H54 (cell line): ENCODE measurements at places on chromosomes 6 and 20.

DNA sequence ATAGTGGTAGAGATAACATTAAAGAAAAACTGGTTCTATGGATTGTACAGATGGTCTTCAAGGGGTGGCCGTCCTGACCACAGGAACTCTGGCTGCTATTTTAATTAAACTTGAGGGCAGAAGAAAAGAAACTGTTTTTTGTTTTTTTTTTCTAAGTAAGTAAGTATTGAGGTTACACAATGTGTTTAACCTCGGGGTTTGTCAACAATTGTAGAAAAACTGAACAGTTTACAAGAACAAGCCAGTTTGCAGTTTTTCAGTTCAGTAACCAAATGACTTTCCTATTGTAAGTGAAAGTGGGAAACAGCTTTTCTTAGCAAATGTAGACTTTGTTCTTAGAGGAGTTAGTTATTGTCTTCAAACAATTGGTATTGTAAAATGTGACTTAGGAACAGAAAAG, 77.0 kb downstream of the PLCB1 start:
- no peak for DNase-seq

DNA sequence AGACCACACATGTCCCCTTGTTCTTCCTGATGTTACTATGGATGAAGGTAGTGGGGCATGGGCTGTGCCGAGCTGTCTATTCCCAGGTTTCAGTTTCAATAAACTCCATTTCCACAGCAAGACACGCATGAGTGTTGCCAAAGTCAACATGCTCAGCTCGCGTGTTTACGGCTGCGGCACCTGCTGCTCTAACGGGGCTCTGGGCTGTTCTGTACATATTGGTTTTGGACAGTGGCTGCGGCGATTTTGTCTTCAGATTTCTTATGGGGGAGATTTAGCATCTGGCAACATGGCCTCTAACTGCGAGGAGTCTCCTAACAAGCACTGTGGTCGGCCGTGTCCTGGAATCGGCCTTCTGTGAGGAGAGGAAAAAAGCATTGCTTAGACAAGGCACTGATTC, 58.6 kb downstream of the TMEM242 start:
- DNase-seq = no peak

GRCh38 chr6:106360410-106360988, at the start of gene CRYBG1:
Gene CRYBG1, plus strand, starts transcription at chr6:106360717. Its CDS starts 192 bp downstream, at chr6:106360909.
- peak; percentile 47 for DNase-seq

- DNase-seq = no peak
Measured at GRCh38 chr6:43124481-43124880, 46.6 kb upstream of the SRF start.

- no peak for DNase-seq
Measured at GRCh38 chr6:139914910-139915309, 540.5 kb upstream of the CITED2 start.

GRCh38 chr20:38434301-38434741, 807 bp downstream of the SNHG17 start:
- no peak for DNase-seq

DNA sequence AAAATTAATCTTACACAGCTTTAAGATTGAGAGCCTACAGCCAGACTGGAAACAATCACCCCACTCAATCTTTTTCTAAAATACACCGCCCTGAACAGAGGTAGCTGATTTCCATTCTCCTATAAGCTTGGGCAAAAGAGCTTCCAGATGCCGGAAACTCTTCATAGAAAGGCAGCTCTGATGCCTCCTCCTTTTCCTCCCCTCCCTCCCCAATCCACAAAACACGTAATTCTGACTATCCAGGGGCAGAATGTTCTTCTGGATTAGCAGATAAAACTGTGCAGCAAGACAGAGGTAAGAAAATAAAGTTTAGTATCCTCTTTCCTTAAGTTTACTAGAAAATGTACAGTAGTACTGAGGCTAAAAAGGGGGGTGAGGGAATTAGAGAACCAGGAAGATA, 15.8 kb downstream of the ADNP start:
- no peak for DNase-seq

GRCh38 chr6:119240257-119241110, 109.1 kb downstream of the MAN1A1 start:
- DNase-seq = no peak

DNA sequence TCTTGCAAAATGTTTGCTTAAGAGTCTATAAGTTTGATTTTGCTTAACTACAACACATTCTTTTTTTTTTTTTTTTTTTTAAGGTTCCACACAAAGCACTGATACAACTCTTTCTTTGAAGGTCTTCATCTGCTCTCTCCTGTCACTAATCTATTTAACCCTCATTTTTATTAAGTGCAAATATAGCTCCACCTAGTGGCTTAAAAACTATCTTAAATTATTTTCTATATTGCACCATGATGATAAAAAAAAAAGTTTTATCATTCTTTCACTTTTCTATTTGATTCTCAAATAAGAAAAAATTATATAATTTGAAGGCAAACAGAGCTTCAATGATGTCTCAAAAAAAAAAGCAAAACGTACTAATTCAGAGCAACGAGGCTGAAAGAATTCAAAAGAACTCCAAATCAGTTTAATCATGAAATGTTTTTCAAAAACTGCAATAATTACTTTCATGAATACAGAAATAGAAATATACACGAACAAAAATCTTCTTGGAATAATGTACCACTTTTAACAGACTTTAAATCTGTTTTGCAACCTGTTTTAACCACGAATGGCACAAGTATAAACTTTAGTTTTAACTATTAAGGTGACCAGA, 12.8 kb downstream of the ESF1 start:
- DNase-seq = no peak

- no peak for DNase-seq
Measured at GRCh38 chr6:170464524-170464979, 88.6 kb downstream of the PSMB1 start.

DNA sequence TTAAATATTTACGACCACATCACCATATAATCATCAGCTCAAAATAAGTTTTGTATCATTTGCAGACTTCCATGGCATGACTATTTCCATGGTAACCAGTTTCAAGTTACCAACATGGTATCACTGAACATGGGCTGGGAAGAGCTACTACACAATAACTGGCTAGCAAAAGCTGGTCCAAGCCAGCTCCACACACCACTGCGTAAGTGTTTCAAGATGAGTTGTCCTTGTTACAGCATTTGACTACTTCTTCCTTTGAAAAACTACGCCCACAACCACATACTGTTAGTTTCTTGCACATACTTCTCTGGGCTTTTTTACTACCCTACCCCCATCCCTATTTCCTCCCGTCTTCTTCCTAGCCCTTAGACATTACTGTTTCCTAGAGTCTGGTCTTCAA, 8.5 kb downstream of the CD164 start:
- DNase-seq = no peak

GRCh38 chr20:14700639-14700960, 363.2 kb upstream of the FLRT3 start:
- DNase-seq = no peak

GRCh38 chr6:105677671-105678475, 275.0 kb upstream of the PREP start:
- DNase-seq = no peak

- no peak for DNase-seq
Measured at GRCh38 chr20:23086931-23087411, 847 bp upstream of the CD93 start.

GRCh38 chr20:54704032-54704635, 228.7 kb downstream of the DOK5 start:
- no peak for DNase-seq
